Mesothelial cell of epicardium (in vitro differentiated cells): ENCODE measurements at places on chromosomes 2 and 18. TPM values are rescaled to one million over a fixed set of nuclear protein-coding genes. Genes with fewer than 3 reads are reported as not detected.

CNDP1 gene
- 0.40 to 0.75 TPM (median 0.41 TPM) in 3 replicates for total RNA-seq

PRKD3 gene
- total RNA-seq: 65.5 to 67.3 TPM (median 66.9 TPM) in 3 replicates

PDIA6 gene
- total RNA-seq: 201 to 210 TPM (median 208 TPM) in 3 replicates

IAH1 gene
- total RNA-seq: 39.7 to 42.7 TPM (median 41.6 TPM) in 3 replicates

UGT1A10 gene
- total RNA-seq: not detected in 3 replicates

ADGRF3 gene
- total RNA-seq: 0.20 to 0.83 TPM (median 0.22 TPM) in 3 replicates

C2orf72 gene
- 0.76 to 0.78 TPM (median 0.77 TPM) in 3 replicates for total RNA-seq

SPATS2L gene
- 78.6 to 84.8 TPM (median 83.7 TPM) in 3 replicates for total RNA-seq

TUBA3E gene
- not detected in 3 replicates for total RNA-seq

PCARE gene
- 0.07 to 0.22 TPM (median 0.09 TPM) in 3 replicates for total RNA-seq

ARHGAP15 gene
- total RNA-seq: 0.34 to 0.51 TPM (median 0.38 TPM) in 3 replicates

TACR1 gene
- total RNA-seq: 0.09 to 0.38 TPM (median 0.20 TPM) in 3 replicates

GALNT5 gene
- total RNA-seq: 0.89 to 1.3 TPM (median 1.1 TPM) in 3 replicates

UPP2 gene
- total RNA-seq: not detected in 3 replicates

TIA1 gene
- 411 to 439 TPM (median 428 TPM) in 3 replicates for total RNA-seq

INPP5D gene
- total RNA-seq: 8.9 to 9.4 TPM (median 9.2 TPM) in 3 replicates

RGPD4 gene
- total RNA-seq: 0.18 to 0.29 TPM (median 0.23 TPM) in 3 replicates

SOCS6 gene
- 26.8 to 29.3 TPM (median 27.0 TPM) in 3 replicates for total RNA-seq

CYTIP gene
- 0.38 TPM in 1 of 3 replicates, not detected in the others for total RNA-seq

RASGRP3 gene
- 0.58 to 0.75 TPM (median 0.66 TPM) in 3 replicates for total RNA-seq

CD226 gene
- total RNA-seq: 0.31 to 0.84 TPM (median 0.63 TPM) in 3 replicates

CERKL gene
- not detected in 3 replicates for total RNA-seq

KCNG2 gene
- 0.14 TPM in 1 of 3 replicates, not detected in the others for total RNA-seq

NMUR1 gene
- 0.09 to 0.13 TPM in 2 of 3 replicates, not detected in the other for total RNA-seq

ZNF892 gene
- total RNA-seq: 16.7 to 17.2 TPM (median 17.0 TPM) in 3 replicates

NYAP2 gene
- total RNA-seq: not detected in 3 replicates
